ENCODE measurements at places on chromosomes 16 and 17.
A peak's percentile ranks its signal among the peaks of the same experiment; 100 is the strongest.

DNA sequence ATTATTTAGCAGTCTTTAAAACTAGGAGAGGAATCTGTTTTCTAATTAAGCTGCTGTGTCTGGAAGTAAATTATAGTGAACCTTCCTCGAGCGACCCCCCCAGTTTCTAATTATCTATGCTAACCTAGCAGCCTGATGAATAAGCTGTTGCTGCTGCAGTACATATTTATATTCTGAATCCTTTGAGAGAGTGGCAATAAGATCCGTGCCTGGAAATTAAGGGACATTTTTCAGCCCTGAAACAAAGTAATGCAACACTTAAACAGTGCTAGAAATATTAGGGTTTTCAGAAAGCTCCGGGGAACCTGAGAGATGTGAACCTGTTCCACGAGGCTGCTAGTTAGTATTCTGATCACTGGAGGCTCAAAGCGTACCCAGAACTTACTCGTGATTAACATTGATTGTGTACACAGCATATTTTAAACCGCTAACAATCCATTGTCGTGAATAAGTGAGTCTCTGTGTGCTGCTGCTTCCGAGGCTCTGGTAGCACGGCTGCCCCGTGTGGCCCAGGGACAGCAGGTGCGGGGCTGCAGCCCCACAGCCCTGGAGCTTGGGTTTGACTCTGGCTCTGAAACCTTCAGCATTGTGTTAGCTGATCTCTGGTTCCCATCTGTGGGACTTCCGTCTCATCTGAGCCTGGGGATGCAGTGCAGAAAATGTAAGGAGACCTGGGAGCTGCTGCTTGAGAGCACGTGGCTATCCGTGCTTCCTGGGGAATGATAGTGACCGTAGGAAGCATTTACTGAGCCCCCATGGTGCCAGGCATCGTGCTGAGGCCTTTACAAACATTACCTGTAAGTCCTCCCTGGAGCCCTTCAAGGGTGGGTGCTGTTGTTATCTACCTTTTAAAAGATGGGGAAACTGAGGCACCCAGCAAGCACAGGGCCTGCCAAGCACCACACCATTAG is 190.9 kb upstream of the CHMP6 start:
- DNase-seq, result no peak

DNA sequence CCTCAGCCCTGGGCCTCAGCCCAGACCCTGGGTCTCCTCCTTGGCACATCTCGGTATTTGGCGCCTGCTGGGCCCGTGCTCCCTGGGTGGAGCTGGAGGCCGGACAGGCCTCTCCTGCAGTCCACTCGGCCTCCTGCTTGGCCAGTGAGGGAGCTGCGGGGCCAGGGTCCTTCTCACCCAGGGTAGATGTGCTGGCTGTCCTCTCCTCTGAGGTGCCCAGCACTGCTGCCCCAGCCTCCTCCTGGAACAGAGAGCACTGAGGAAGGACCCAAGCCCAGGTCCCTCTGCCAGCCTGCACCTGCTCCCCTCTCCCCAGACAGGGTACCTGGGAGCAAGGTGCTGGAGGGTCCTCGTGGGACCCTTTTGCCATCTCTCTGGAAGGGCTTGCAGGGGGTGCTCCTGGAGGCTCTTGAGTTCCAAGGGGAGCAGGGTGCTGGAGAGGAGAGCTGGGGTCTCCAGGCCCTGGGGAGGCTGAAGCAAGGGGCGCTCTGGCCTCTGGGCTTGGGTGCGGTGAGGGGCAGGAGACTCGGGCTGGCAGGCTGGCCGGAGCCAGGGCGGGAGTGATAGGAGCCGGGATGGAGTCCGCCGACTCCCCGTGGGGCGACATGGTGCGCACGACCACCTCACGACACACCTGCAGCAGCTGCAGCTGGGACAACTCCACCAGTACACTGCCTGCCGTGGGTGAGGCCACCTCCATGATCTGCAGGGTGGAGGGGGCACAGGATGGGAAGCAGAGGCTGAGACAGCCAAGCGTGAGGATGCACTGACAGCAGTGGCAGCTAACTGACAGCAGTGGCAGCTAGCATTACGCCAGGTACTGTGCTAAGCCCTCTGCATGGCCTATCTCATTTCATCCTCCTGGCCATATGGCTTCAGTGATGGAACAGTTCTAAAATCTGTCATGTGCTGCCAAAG is 17.8 kb downstream of the TSPOAP1 start:
- peak; percentile 1 for DNase-seq

GRCh38 chr16:59487067-59487466 is 753.0 kb upstream of the GOT2 start:
- DNase-seq, result no peak

DNA sequence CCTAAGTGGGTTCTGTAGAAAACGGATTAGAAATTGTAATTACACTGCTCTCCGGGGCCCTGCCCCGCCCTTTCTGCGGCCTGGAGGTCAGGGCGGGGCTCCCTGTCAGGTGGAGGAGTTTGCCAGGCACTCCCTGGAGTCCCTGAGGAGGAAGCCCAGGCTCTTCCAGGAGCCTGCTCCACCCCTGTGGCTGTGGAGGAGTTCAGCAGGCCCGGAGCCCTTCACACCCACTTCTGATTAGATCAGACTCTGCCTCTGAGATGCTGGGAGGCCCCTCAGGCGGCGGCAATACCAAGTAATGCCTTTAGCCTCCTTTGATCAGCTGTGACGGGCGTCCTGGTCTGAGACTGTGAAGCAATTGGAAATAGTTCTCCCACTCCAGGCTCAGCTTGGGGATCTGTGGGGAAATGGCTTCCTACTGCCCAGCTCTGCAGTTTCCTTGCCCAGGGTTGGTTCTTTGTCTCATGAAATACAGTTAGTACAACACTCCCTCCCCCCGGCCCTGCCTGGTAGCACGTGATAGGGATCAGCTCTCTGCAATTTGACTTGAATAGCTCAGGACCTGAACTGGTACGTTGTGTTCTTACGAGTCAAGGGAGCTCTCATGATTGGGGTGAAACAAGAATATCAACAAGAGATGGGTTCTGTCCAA is 22.3 kb downstream of the BAIAP2 start:
- DNase-seq, result peak; percentile 84

DNA sequence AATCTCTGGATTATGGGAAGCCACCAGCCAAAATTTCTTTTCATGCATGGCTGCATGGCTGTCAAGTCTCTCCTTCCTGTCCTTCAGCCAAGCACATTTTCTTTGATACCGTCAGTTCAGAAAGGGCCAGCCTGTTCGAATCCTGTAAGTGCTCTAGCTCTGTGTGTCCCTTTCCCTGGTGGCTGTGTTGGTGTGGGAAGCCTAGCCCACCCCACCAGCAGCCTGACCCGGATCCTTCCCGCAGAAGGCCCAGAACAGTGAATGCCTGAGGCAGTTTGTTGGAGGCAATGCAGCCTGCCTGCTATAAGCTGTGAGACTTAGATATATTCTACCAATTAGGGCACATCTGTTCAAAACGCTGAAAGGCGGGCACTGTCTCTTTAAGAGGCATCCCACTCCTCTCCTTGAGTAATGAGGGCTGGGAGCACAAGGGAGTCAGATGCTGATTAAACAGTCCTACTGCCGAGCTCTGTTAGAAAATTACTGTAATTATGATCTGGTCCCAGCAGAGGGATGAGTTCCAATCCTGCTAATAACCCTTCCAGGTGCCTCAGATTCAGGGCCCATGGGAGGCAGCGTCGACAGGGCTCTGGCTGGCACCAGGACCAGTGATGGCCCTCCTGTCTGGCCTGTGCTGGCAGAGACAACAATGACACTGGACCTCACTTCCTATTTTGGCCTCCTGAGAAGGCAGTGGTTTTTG is 18.4 kb downstream of the SNX11 start:
- DNase-seq, result no peak

DNA sequence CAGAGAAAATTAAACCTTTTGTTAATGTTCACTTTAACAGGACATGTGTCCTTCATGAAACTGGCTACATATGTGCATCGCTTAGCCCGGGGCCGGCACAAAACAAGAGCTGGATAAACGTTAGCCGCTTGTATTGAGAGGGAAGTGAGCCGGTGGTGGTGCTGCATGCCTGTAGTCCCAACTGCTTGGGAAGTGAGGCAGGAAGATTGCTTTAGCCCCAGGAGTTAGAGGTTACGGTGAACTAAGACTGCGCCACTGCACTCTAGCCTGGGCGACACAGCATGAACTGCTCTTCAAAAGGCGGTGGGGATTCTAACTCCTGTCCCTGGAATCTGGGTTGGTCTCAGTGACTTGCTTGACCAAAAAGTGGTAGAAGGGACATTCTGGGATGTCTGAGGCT is 15.0 kb upstream of the SPHK1 start:
- no peak for DNase-seq

GRCh38 chr17:82943339-82943738 is 103.5 kb upstream of the ZNF750 start:
- DNase-seq, result no peak

GRCh38 chr17:42720996-42721583 is 23.8 kb downstream of the EZH1 start:
- DNase-seq, result no peak

- peak; percentile 89 for DNase-seq
Observed at GRCh38 chr17:17877529-17878358, 41.0 kb upstream of the SREBF1 start.

GRCh38 chr17:70390049-70390448 is 220.7 kb downstream of the KCNJ2 start:
- no peak for DNase-seq

DNA sequence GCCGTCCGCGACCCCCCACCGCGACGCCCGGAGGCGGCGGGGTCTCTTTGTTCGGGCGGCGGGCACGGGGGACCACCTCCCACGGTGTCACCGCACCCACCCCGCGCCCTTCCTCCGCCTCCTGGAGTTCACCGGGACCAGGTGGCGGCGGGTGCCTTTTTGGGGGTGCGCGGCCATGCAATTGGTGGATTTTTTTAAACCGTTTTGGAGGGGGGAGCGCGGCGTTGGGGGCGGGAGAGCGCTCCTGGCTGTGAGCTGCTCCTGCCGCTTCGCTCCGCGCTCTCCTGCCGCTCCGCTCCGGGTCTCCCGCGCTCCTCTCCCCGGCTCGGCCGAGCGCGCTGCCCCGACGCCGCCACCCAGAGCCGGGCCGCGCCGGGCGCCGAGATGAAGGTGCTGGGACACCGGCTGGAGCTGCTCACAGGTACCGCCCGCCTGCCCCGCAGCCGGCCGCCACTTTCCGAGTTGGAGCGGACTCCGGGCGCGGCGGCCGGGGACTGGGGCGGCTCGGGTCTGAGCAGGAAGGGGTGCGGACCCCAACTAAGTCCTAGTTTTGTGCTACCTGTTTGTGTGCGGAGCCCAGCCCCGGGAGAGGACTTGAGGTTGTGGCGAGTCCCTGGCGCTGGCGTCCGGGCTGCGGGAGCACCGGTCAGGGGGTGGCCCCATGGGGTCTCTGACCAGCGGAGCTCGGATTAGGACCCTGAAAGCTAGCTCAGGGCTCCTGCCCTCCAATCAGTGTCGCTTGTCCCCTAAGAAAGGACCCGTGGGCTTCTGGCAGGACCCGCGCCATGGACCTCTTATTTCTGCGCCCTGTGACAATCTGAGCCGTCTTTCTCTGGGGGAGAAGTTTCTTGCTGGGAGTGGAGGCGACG is 35.7 kb upstream of the NDRG4 start:
- peak; percentile 63 for DNase-seq

- DNase-seq, result no peak
Observed at GRCh38 chr16:72879846-72880245, 168.1 kb downstream of the ZFHX3 start.

DNA sequence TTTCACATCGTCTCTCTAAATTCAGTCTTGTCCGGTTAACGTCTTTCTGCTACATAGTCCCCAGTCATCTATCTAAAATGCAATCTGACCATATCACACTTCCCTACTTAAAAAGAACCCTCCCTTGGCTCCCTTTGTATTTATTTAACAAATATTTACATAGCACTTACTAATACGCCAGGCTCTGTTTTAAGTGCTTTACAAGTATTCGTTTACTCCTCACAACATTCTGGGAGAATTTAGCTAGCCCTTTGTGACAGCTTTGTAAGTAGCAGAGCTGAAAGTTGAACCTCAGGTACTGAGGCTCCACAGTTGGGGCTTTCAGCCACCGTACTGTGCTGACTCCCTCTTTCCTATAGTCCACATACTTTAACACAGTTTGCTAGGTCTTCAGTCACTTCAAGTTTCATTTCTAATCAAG is 9.2 kb downstream of the PAFAH1B1 start:
- peak; percentile 41 for DNase-seq

- DNase-seq, result no peak
Observed at GRCh38 chr16:72013888-72014581, 5.5 kb downstream of the DHODH start.

DNA sequence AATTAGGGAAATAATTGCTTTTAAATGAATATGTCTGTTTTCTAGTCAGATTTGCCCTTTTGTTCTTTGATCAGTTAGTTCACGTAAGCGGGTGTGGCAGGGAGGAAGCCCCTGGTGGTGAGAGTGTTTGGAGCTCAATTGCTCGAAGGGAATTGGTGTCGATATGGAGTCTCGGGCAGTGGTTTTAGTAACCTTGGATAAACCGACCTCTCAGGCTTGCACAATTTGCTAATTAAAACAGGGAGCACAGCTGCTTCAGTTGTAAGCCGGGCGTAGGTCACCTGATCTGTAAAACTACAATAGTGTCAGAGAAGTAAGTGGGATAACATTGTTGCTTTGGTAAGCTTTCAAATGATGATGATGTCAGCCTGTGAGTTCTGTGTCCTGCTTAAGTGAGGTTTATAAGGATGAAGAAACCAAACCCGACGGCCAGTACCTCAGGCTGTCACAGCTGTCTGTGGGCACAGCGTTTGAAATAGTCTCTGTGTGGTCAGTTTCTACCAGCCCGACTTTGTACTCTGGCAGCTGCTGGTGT is 2.9 kb downstream of the ZNF750 start:
- DNase-seq, result no peak

DNA sequence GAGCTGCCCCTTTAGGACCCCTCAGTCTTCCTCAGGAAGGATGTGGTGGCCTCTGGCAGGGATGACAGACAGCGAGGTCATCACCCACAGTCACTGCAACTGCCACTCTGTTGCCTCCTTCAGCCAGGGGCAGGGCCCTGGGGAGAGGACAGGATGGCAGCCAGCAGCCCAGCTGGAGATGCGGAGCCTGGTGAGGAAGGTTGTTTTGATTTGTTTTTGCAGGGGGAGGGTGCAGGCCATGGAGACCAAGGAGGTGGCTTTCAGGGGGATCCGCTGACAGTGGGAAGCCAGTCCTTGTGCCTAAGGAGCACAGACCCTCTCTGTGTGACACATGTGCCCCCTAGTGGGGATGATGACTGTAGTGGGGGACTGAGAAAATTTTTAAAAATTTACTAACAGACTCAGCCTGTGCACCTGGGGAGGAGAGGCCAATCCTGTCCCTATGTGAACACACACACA is 7.4 kb downstream of the PRCD start:
- peak; percentile 51 for DNase-seq

- DNase-seq, result no peak
Observed at GRCh38 chr17:45342871-45343526, 26.2 kb upstream of the MAP3K14 start.

DNA sequence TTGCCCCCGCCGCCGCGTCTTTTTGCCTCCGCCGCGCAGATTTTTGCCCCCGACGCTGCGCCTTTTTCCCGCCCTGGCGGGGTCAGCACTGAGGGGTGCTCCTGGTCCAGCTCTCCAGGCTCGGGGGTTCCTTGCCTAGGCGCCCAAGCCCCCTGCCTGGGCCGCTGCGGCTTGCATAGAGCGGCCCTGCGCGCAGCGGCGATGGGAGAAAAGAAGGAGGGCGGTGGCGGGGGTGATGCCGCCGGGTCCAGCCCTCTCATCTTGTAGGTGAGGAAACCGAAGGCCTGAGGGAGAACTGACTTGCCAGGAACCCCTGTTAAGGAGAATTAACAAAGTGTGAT is 330.8 kb upstream of the WSB1 start:
- no peak for DNase-seq
